H9 (cell line): ENCODE measurements at places on chromosomes 2 and 18. TPM values are rescaled to one million over a fixed set of nuclear protein-coding genes. Genes with fewer than 3 reads are reported as not detected.

DNA sequence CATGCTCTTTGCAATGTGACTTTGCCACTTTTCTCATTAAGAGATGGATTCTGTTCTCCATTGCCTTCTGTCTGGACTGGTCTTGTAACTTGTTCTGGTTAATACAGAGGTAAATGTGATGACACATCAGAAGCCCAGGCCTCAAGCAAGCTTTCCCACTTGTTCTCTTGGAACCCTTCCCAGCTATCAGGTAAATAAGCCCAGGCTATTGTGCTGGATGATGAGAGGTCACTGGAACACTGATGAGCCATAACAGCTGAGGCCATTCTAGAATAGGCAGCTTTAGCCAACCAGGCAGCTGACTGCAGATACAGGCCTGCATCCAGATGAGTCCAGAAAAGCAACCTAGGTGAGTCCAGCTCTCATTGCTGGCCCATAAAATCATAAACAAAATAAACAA, 1007.0 kb upstream of the ACVR2A start:
- no peak overlapping the region for H3K27ac ChIP-seq
- no peak overlapping the region for H3K4me3 ChIP-seq
- no peaks in the 10 kb centered on the region for H3K27me3 ChIP-seq
- no peaks in the 10 kb centered on the region for H3K36me3 ChIP-seq
- H3K4me1 ChIP-seq: no peaks in the 10 kb centered on the region

DNA sequence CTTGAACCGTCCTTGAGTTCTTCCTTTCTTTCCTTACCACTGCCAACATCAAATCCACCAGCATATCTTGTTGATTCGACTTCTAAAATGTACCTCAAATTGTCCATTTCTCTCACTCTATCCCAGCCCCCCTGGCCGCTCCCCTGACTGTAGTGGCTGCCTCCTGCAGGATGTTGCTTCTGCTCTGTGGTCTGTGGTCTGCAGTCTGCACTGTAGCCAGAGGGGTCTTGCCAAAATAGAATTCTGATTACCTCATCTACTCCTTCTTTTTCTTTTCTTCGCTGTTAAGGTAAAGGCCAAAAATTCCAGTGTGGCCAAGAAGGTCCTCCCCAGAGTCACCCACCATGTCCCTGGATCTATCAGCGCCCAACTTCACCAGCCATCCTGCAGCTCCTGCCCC, 79.5 kb upstream of the ALPP start:
- no peaks in the 10 kb centered on the region for H3K36me3 ChIP-seq
- no peak overlapping the region for H3K27ac ChIP-seq
- no peak for DNase-seq
- H3K4me1 ChIP-seq: no peaks in the 10 kb centered on the region

- H3K27ac ChIP-seq: no peak overlapping the region
- no peaks in the 10 kb centered on the region for H3K27me3 ChIP-seq
- H3K4me3 ChIP-seq: no peak overlapping the region
Measured at GRCh38 chr2:228253752-228254151, 72.3 kb upstream of the SPHKAP start.

- peaks cover 51% of the 10 kb centered on the region for H3K36me3 ChIP-seq
- H3K4me1 ChIP-seq: no peaks in the 10 kb centered on the region
Measured at GRCh38 chr18:51089691-51090090, 59.7 kb downstream of the SMAD4 start.

DNA sequence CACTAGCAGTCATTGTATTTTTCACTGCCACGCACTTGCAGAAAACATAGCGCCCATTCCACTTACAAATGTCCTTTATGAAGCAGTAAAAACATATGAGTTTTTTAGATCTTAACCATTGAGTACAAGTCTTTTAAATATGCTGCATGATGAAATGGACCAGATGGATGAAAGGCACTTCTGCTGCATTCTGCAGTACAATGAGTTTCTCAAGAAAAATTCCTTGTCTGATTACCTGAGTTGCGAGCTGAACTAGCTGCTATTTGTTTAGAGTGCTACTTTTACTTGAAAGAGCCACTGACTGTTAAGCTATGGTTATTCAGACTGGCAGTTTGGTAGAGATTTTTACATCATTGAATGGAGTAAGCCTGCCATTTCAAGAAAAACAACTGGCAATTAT, 825.5 kb upstream of the ACVR2A start:
- H3K4me1 ChIP-seq: no peaks in the 10 kb centered on the region
- DNase-seq: no peak
- no peak overlapping the region for H3K27ac ChIP-seq
- H3K4me3 ChIP-seq: no peak overlapping the region
- H3K27me3 ChIP-seq: no peaks in the 10 kb centered on the region

DNA sequence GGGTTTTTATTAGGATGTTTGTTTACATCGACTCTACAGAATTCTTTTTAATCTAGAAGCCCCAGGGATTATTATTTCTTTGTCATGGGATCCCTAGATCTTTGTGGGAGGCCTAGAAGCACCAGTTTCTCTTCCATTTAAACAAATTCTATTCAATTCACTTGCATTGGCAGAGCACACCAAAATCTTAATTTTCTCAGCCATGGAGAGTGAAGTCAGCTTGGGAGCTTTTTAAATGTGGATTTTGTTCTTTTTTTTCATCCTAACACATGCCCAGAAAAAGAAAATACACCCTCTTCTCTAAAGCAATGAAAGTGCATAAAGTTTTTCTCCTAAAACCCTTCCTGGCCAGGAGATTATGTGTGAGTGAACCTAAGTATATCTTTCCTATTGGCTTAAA, 38.5 kb downstream of the CDCA7 start:
- no peak overlapping the region for H3K4me3 ChIP-seq
- peaks cover 5% of the 10 kb centered on the region; the same call in 1 of the 2 replicates for H3K4me1 ChIP-seq
- H3K27me3 ChIP-seq: no peaks in the 10 kb centered on the region
- no peak overlapping the region for H3K27ac ChIP-seq
- DNase-seq: no peak

GRCh38 chr18:616380-616995, 19.7 kb downstream of the CLUL1 start:
- no peak overlapping the region for H3K4me3 ChIP-seq
- no peak for DNase-seq
- H3K27ac ChIP-seq: no peak overlapping the region

DNA sequence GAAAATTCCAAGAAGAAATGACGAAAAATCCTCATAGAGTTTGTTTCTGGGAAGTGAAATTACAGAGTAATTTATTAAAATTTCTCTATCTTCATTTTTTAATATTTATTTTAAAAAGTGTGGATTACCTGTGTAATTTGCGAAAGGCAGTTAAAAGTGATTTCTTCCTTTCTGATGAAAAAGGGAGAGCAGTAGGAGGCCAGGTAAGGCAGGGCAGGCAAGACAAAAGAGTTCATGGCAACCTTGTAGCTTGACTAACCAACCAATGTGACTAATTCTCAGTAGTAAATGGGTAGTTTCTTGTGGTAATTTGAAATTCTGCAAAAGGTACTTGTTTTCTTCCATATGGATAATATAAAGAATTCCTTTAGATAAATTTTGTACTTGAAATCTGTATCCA, 34.9 kb upstream of the COL5A2 start:
- H3K4me3 ChIP-seq: no peak overlapping the region
- no peak overlapping the region for H3K27ac ChIP-seq
- H3K27me3 ChIP-seq: no peaks in the 10 kb centered on the region
- H3K4me1 ChIP-seq: peaks cover 7% of the 10 kb centered on the region; the same call in 1 of the 2 replicates

GRCh38 chr18:47250391-47251046, 941 bp downstream of the SKOR2 start:
- peak; percentile 40 for DNase-seq
- 0 out of 2 replicates have a peak, but pooled peaks cover 1% of the 10 kb centered on the region for H3K4me1 ChIP-seq
- peaks cover 75% of the 10 kb centered on the region for H3K27me3 ChIP-seq
- H3K4me3 ChIP-seq: peak overlapping the region; percentile 67
- no peaks in the 10 kb centered on the region for H3K36me3 ChIP-seq

DNA sequence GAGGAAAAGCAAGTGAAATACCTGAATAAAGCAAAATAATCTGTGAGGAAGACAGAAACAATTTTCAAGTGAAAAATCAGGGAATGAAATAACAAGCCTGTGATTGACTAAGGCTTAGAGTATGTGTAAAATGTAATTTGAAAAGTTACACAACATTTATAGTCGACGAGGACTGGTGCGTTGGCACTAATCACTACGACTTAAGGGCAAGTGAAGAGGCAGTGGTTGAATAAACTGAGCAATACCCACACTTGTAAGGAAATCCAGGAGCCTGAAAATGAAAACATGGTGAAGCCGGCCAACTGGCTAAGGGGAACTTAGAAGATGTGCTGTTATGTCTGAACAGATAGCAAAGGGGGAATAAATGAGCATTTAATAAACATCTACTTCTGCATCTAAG, 13.4 kb downstream of the DOK1 start:
- DNase-seq: no peak
- H3K4me1 ChIP-seq: no peaks in the 10 kb centered on the region
- H3K27me3 ChIP-seq: no peaks in the 10 kb centered on the region
- no peak overlapping the region for H3K4me3 ChIP-seq
- H3K27ac ChIP-seq: no peak overlapping the region
- no peaks in the 10 kb centered on the region for H3K36me3 ChIP-seq

GRCh38 chr18:45562567-45563479, 52.5 kb upstream of the SLC14A2 start:
- no peak overlapping the region for H3K27ac ChIP-seq
- no peak overlapping the region for H3K4me3 ChIP-seq
- H3K4me1 ChIP-seq: no peaks in the 10 kb centered on the region; the same call in 1 of the 2 replicates
- no peaks in the 10 kb centered on the region for H3K27me3 ChIP-seq
- no peaks in the 10 kb centered on the region for H3K36me3 ChIP-seq

- H3K27ac ChIP-seq: no peak overlapping the region
- no peaks in the 10 kb centered on the region for H3K36me3 ChIP-seq
- H3K27me3 ChIP-seq: no peaks in the 10 kb centered on the region
- DNase-seq: peak; percentile 59
- H3K4me3 ChIP-seq: peak overlapping the region; percentile 13; the same call in 1 of the 2 replicates
Measured at GRCh38 chr2:11495844-11496681, 30.1 kb upstream of the E2F6 start.

GRCh38 chr18:79010802-79011201, 31.2 kb downstream of the SALL3 start:
- peaks cover 2% of the 10 kb centered on the region; the same call in 1 of the 3 replicates for H3K36me3 ChIP-seq
- no peak for DNase-seq
- H3K27me3 ChIP-seq: no peaks in the 10 kb centered on the region
- no peak overlapping the region for H3K4me3 ChIP-seq
- no peak overlapping the region for H3K27ac ChIP-seq

DNA sequence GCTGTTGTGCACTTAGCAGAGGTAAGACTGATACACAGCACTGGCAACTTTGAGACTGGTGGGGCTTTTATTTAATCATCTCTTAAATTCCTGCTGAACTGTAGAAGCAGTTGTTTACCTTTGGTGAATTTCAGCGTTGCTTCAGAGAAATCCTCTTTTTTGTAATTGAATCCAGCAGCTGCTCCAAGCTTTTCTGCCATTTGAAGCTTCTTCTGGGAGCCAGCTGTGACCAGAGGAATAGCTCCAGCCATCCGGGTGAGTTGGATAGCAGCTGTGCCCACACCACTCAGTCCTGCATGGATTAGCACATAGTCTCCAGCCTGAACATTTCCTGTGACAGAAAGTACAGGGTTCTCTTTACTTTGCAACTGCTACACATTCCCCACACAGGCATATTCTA, 3.9 kb downstream of the TP53I3 start:
- no peaks in the 10 kb centered on the region for H3K27me3 ChIP-seq
- no peak overlapping the region for H3K4me3 ChIP-seq
- peaks cover 38% of the 10 kb centered on the region for H3K36me3 ChIP-seq

DNA sequence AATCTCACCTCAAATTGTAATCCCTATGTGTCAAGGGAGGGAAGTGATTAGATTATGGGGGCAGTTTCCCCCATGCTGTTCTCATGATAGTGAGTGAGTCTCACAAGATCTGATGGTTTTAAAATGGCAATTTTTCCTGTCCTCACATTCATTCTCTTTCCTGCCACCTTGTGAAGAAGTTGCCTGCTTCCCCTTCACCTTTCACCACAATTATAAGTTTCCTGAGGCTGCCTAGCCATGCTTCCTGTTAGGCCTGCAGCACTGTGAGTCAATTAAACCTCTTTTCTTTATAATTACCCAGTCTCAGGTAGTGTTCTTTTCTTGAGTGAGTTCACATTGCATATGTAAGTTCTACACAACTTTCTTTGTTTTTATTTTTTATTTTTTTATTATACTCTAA, 271.5 kb downstream of the EXOC6B start:
- DNase-seq: no peak
- H3K27ac ChIP-seq: no peak overlapping the region
- peaks cover 11% of the 10 kb centered on the region for H3K36me3 ChIP-seq
- H3K4me1 ChIP-seq: no peaks in the 10 kb centered on the region

DNA sequence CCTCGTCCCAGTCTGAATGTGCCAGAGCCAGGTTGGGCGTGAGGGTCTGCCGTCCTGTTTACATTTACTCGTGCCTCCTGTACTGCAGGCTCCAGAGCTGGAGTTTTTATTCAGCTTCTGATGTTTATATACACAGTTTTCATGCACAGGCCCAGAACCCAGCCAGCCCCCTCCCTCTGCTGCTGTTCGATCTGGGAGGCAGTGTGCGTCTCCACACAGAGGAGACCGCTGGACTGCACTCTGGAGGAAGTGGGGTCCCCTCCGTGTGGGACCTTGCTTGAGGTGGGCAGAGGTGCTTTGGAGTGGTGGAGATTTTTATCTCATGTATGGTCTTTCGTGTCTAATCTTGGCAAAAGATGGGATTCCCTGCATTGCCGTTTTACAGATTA, 90.6 kb downstream of the GLI2 start:
- peaks cover 11% of the 10 kb centered on the region; the same call in 1 of the 2 replicates for H3K4me1 ChIP-seq
- H3K27ac ChIP-seq: no peak overlapping the region
- no peak for DNase-seq
- H3K27me3 ChIP-seq: no peaks in the 10 kb centered on the region
- H3K4me3 ChIP-seq: no peak overlapping the region
- H3K36me3 ChIP-seq: peaks cover 19% of the 10 kb centered on the region

GRCh38 chr2:73069041-73069854, 2.3 kb downstream of the SFXN5 start:
- H3K36me3 ChIP-seq: peaks cover 7% of the 10 kb centered on the region
- H3K4me3 ChIP-seq: peak overlapping the region; percentile 92
- no peaks in the 10 kb centered on the region for H3K27me3 ChIP-seq
- H3K27ac ChIP-seq: no peak overlapping the region
- H3K4me1 ChIP-seq: peaks cover 4% of the 10 kb centered on the region; the same call in 1 of the 2 replicates
- DNase-seq: no peak

TTL gene
- 57.8 and 58.9 TPM in 2 replicates for total RNA-seq

SATB2 gene
- 23.0 and 23.8 TPM in 2 replicates for total RNA-seq

HOXD1 gene
- not detected in 2 replicates for total RNA-seq

FAM117B gene
- total RNA-seq: 24.0 and 24.5 TPM in 2 replicates

ZNF804A gene
- total RNA-seq: not detected in 2 replicates

OR6B2 gene
- not detected in 2 replicates for total RNA-seq

INO80B gene
- total RNA-seq: 17.6 and 22.6 TPM in 2 replicates

WDSUB1 gene
- total RNA-seq: 5.5 and 6.2 TPM in 2 replicates

ATG9A gene
- total RNA-seq: 46.4 and 52.2 TPM in 2 replicates
